ENCODE measurements at places on chromosomes 11 and 22.

DNA sequence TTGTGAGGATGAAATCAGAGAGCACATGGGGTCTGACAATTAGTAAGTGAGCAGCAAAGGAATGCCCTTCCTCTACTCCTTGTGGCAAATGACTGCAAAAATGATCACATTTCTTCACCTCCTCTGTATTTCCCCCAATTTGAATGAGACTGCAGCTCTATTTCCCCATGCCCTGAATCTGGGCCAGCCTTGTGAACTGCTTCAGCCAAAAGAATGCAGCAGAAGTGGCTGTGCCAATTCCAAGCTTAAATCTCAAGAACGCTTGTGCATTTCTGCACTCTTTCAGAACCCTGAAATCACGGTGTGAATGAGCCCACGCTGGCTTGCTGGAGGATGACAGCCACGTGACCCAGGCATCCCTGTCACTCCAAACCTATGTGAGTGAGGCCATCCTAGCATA is 9.9 kb downstream of the SLC43A3 start:
- DNase-seq, result no peak

- no peak for DNase-seq
These were observed 85.0 kb downstream of the ALX4 start for GRCh38 chr11:44224867-44225501.

GRCh38 chr11:78737301-78737700 is 162.6 kb upstream of the NARS2 start:
- DNase-seq, result no peak

- no peak for DNase-seq
These were observed 22.8 kb downstream of the SLC5A4 start for GRCh38 chr22:32232191-32232830.

DNA sequence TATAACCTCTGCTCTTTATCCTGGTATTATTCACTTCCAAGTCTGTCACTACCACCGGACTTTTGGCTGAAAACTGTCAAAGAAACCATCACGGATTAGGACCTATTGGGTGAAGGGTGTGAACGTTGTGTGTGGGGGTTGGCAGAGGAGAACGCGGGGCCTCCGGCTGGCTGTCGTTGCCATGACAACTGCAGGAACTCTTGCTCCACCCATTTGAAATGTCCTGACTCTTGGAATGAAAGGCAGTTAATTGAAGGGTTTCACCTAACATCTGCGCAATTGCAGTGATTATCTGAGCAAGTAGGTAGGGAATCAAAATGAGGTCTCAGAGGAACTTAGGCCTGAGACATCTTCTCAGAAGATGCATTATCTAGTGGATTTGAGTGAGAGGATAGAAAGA is 60.9 kb upstream of the CLMP start:
- no peak for DNase-seq

GRCh38 chr11:15166204-15166603 is 51.5 kb downstream of the INSC start:
- no peak for DNase-seq

- DNase-seq, result no peak
These were observed 13.6 kb upstream of the RFPL2 start for GRCh38 chr22:32218470-32218869.

- DNase-seq, result peak; percentile 44
These were observed 1.6 kb upstream of the KMT2A start for GRCh38 chr11:118434553-118435289.

GRCh38 chr11:120219232-120219937 is 8.6 kb downstream of the OAF start:
- DNase-seq, result no peak

Data from activated naive CD4-positive, alpha-beta T cell treated with anti-CD3 and anti-CD28 coated beads, Interleukin-2, amount 50 U/mL, for 16 hours (primary cell).